ENCODE measurements at places on chromosomes 5 and 9. TPM values are rescaled to one million over a fixed set of nuclear protein-coding genes. Genes with fewer than 3 reads are reported as not detected.

GRCh38 chr5:179410291-179411160 is 65.3 kb upstream of the ADAMTS2 start:
- no peak for DNase-seq

- DNase-seq, result peak; percentile 27
Observed at GRCh38 chr9:5629312-5630080, 589 bp downstream of the RIC1 start.

GRCh38 chr5:155912291-155912690 is 414.7 kb upstream of the SGCD start:
- DNase-seq, result no peak

GRCh38 chr5:98934546-98934945 is 5.7 kb upstream of the CHD1 start:
- no peak for DNase-seq

The CDKN2B gene
- 0.19 TPM for polyA plus RNA-seq
